ENCODE measurements at places on chromosomes 12 and 14. TPM values are rescaled to one million over a fixed set of nuclear protein-coding genes. Genes with fewer than 3 reads are reported as not detected.
A peak's percentile ranks its signal among the peaks of the same experiment; 100 is the strongest.

DNA sequence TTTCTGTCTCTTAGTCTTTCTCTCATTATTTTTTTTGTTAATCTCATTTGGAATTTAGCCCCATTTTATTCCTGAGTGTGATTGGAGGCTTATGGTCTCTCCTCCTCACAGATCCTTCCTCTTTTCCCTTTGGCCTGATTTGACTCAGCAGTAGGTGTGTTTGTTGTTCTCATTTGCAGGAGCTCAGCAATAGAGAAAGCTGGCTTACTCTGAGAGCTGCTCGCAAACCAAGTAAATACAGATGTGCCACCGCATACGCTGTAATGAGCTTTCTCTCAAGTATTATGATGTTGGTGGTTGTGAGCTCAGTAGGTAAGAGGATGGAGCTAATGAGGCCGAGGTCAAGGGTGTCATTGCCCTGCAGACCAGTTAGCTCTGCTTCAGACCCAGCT is 206.5 kb downstream of the ETV6 start:
- H3K4me1 ChIP-seq = no peaks in the 10 kb centered on the region
- no peaks in the 10 kb centered on the region for H3K27me3 ChIP-seq
- H3K27ac ChIP-seq = no peak overlapping the region

- DNase-seq = no peak
- no peaks in the 10 kb centered on the region for H3K36me3 ChIP-seq
- no peak overlapping the region for H3K27ac ChIP-seq
- H3K27me3 ChIP-seq = peaks cover 13% of the 10 kb centered on the region
- no peak overlapping the region for H3K4me3 ChIP-seq
Measured at GRCh38 chr12:132288516-132289215, 40.7 kb downstream of the GALNT9 start.

DNA sequence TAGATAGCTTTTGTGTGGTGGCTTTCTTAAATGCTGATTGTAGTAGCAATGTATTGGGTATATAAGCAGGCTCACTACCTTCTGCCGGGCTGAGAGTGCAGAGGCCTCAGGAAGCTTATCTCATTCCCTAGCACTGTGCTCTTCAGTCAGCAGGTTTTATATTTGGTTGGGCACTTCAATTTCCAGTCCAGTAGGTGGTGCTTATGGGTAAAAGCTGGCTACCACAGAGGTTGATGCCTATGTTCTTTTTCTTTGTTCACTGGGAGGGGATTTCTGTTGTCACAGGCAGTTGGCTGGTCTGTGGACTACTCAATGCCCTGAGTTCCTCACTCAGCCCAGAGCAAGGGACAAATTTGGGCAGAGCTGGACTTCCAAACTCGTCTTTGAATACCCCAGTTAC is 43.0 kb upstream of the GLIPR1 start:
- H3K4me1 ChIP-seq = peaks cover 8% of the 10 kb centered on the region
- DNase-seq = peak; percentile 33
- H3K36me3 ChIP-seq = no peaks in the 10 kb centered on the region
- no peak overlapping the region for H3K27ac ChIP-seq
- no peaks in the 10 kb centered on the region for H3K27me3 ChIP-seq
- no peak overlapping the region for H3K4me3 ChIP-seq

- H3K4me1 ChIP-seq = peaks cover 5% of the 10 kb centered on the region
- no peak overlapping the region for H3K27ac ChIP-seq
- peaks cover 21% of the 10 kb centered on the region for H3K36me3 ChIP-seq
- no peak overlapping the region for H3K4me3 ChIP-seq
- H3K27me3 ChIP-seq = no peaks in the 10 kb centered on the region
- DNase-seq = no peak
Measured at GRCh38 chr12:64716371-64716770, 42.8 kb downstream of the GNS start.

LGR5 gene
- not detected for polyA plus RNA-seq

DNA sequence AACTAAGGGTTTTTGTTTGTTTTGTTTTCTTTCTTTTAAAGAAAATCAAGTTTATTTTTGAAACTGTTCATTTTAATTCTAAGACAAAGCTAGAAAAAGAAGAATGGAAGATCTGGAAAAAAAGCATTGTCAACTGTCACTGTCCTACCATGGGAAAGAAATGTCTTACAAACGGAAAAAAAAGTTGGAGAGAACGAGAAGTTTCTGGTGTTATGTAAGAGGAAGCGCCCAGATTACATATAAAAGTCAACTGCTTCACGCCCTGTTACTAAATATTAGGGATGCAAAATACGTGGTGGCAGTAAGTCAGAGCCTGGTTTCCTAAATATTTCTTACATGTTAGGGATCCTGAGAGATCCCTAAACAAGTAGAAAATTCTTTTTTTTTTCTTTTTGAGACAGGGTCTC is 14.3 kb upstream of the FBXL14 start:
- H3K36me3 ChIP-seq = no peaks in the 10 kb centered on the region
- no peaks in the 10 kb centered on the region for H3K27me3 ChIP-seq
- H3K27ac ChIP-seq = no peak overlapping the region
- no peak for DNase-seq
- H3K4me1 ChIP-seq = peaks cover 7% of the 10 kb centered on the region
- H3K4me3 ChIP-seq = no peak overlapping the region

- H3K27me3 ChIP-seq = no peaks in the 10 kb centered on the region
- DNase-seq = no peak
- H3K4me1 ChIP-seq = peaks cover 53% of the 10 kb centered on the region
- peaks cover 3% of the 10 kb centered on the region for H3K36me3 ChIP-seq
Measured at GRCh38 chr12:94982456-94982855, 21.0 kb downstream of the NDUFA12 start.

Measured in CD8-positive, alpha-beta memory T cell (primary cell).